ENCODE measurements at places on chromosomes 11 and 22. TPM values are rescaled to one million over a fixed set of nuclear protein-coding genes. Genes with fewer than 3 reads are reported as not detected.

- H3K36me3 ChIP-seq = no peaks in the 10 kb centered on the region
- no peak for DNase-seq
- H3K27ac ChIP-seq = no peak overlapping the region
- no peaks in the 10 kb centered on the region for H3K27me3 ChIP-seq
- peaks cover 3% of the 10 kb centered on the region for H3K4me1 ChIP-seq
- H3K4me3 ChIP-seq = no peak overlapping the region
Observed at GRCh38 chr11:117851106-117851505, 25.4 kb downstream of the FXYD6 start.

DNA sequence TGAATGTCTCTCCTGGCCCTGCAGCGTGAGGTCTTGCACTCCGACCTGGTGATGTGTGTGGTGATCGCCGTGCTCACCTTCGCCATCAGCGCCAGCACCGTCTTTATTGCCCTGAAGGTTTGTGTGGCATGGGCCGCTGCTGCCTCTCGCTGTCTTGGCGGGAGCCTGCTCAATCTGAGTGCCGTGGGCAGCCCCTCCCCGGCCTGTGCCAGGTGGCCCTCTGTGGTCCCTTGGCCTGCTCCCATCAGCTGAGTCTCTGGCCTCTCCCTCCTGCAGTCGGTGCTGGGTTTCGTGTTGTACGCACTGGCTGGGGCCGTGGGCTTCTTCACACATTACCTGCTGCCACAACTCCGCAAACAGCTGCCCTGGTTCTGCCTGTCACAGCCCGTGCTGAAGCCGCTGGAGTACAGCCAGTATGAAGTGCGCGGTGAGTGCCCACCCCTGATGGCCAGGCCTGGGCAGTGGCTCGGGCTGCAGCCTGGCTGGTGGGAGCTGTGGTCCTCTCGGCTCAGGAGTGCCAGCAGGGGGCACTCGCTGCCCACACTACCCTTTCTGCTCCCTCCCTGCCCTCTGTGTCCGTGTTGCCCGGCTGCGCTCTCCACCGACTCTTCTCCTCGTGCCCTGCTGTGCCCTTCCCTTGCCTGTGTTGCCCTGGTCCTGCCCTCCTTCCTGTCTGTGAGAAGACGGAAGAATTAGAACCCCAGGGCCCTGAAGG is 10.2 kb downstream of the PCNX3 start:
- DNase-seq = peak; percentile 70
- no peak overlapping the region for H3K4me3 ChIP-seq
- no peak overlapping the region for H3K27ac ChIP-seq
- peaks cover 37% of the 10 kb centered on the region for H3K36me3 ChIP-seq

- no peak overlapping the region for H3K27ac ChIP-seq
- H3K4me1 ChIP-seq = no peaks in the 10 kb centered on the region
- DNase-seq = no peak
Observed at GRCh38 chr11:64074239-64074638, 38.5 kb downstream of the FLRT1 start.

MPEG1 gene
- polyA plus RNA-seq = not detected

DNA sequence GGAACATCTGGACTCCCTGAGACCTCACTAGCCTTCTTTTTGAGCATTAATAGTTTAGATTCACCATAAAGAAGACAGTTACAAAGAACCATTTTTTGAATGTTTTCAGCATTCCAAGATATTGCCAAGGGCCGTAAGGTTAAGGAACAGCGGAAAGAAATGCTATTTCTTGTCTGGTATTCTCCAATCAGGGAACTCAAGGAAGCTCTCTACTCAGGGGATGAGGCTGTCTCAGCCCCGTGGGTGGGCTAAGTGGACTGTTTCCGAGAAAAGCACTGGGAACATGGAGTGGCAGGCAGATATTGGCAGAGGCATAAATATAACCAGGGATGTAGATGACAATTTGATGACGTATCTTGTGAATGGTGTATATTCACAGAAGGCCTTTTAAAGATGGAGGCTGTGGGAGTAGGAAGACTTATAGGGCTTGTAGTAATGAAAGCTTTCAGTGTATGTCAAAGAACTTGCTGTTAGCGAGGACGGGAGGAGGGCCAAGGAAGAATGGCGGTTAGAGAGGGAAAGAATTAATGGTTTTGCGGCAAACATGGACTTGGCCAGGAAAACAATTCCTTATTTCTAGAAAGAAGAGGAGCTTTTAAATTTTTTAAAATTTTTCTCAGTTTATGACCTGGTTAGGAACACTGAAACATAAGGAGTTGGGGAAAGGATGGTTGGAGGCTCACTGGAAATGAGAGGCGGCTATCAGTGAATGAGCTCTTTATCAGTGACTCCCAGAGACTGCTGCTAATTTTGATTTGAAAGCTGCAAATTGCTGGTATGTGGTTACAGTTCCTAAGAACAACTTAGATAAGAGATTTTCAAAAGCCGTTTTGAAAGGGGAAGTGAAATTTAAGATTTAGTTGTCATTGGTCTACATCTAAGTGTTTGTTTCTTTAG is 64.6 kb downstream of the ST3GAL4 start:
- H3K36me3 ChIP-seq = no peaks in the 10 kb centered on the region
- H3K27me3 ChIP-seq = no peaks in the 10 kb centered on the region
- no peaks in the 10 kb centered on the region for H3K4me1 ChIP-seq

PRR33 gene
- polyA plus RNA-seq = 0.02 TPM

DNA sequence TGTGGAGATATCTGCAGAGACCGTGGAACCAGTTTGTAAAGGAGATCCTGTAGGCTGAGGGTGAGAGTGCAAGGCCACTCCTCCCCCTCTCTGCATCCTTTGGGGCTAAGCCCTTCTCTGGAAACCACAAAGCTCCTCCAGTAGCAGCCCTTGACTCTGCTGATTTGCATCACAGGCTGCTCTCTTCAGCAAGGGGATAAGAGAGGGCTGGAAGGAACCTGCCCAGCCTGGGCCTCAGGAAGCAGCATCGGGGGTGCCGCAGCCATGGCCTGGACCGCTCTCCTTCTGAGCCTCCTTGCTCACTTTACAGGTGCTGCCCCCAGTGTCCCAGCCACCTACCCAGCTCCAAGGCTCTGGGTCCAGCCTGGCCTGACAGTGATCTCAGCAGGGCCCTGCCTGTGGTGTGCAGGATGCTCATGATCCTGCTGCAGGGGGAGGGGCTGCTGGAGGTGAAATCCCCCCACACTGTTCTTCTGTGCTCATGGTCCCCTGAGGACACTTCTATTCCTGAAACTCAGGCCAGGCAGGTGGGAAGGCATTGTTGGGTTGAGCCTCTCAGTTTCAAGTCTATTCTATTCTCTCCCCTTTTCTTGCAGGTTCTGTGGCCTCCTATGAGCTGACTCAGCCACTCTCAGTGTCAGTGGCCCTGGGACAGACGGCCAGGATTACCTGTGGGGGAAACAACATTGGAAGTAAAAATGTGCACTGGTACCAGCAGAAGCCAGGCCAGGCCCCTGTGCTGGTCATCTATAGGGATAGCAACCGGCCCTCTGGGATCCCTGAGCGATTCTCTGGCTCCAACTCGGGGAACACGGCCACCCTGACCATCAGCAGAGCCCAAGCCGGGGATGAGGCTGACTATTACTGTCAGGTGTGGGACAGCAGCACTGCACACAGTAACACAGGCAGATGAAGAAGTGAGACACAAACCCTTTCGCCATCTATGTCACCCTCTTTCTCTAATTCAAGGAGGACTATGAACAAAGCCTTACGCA is 68.5 kb upstream of the IGLL5 start:
- H3K4me3 ChIP-seq = no peak overlapping the region
- H3K27ac ChIP-seq = no peak overlapping the region
- peaks cover 43% of the 10 kb centered on the region for H3K27me3 ChIP-seq
- H3K4me1 ChIP-seq = no peaks in the 10 kb centered on the region

KDM4E gene
- polyA plus RNA-seq = not detected

DNA sequence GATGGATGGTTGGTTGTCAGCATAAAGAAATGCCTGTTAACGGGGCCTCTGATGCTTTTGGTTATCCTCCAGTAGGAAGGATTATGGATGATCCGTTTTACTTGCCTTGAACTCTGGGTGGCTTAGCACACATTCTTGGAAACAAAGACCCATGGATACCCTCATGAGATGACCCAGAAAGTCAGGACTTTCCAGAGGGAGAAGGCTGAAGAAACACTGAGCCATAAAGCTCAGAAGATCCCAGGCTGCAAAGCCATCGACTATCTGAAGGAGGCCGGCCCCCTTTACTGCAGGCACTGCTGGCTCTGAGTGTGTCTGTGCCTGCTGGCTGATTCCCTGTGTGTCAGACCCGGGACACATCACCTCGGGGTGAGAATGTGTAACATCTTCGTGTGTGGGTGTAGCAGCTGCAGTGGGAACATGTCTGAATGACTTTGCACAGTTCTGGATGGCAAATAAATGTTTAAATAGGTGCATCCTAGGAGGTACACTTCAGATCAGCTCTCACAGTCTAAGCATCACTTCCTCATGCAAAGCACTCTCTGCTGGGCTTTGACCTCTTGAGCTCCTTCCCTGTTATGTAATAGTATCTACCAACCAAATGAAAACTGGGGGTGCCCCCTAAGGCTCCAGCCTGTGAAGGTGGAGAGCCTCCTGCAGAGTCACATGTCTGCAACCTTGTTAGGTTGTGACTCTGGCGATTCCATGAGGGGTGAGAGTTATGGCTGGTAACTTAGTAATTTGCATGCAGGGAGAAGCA is 1084.9 kb downstream of the TBC1D22A start:
- no peak for DNase-seq
- no peaks in the 10 kb centered on the region for H3K27me3 ChIP-seq
- no peaks in the 10 kb centered on the region for H3K4me1 ChIP-seq
- H3K36me3 ChIP-seq = no peaks in the 10 kb centered on the region
- H3K4me3 ChIP-seq = no peak overlapping the region

RIMBP3C gene
- 0.20 TPM for polyA plus RNA-seq

GRCh38 chr11:35246745-35247144 is 107.8 kb downstream of the CD44 start:
- no peak overlapping the region for H3K27ac ChIP-seq
- DNase-seq = no peak
- no peaks in the 10 kb centered on the region for H3K4me1 ChIP-seq
- no peaks in the 10 kb centered on the region for H3K36me3 ChIP-seq
- no peak overlapping the region for H3K4me3 ChIP-seq

DNA sequence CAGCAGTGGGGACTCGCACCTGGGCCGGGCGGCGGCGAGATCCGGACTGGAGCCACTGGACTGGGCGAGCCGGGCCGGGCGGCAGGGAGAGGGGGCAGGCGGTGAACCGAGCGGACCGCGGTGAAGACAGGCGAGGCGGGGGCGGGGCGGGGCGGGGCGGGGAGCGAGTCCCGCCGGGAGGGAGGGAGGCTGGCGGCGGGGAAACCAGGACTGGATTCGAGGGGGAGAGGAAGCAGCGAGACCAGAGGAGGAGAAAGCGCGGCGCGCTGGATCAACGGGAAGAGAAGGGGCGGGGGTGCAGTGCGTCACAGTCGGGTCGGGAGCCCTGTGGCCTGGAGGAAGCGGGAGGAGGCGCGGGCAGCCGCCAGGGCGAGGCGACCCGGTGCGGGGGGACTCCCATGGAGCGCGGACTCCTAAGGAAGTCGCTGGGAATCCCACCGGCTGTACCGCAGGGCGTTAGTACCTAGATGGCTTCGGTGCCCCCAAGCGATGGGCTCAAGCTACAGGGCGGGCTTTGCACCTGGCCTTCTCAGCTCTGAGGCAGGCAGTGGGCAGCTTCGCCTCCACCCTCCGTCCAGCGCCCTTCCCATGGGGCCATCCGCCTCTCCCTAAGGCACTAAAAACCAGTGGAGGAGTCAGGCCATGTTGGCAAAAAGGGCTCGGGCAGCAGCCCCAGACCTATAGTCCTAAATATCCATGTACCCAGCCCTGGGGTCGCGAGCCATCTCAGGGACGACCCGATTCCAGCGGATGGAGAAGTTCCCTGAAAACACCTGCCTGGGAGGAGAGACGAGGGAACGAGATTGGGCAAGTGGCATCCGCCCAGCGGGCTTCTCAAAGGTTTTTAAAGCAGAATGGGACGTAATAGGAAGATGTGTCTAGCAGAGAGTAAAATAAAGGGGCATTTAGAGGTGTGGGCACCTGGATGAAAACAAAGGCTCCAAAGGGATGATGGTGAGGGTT is at the start of gene TMEM121B:
Gene TMEM121B, minus strand, starts transcription at position 128 of the 963 bp plus-strand sequence. CDS start 233 bp downstream, outside the sequence.
- H3K27ac ChIP-seq = peak within 1 kb of the TSS; percentile 19
- peak within 1 kb of the TSS; percentile 71 for H3K4me3 ChIP-seq
- DNase-seq = peak; percentile 92
- H3K36me3 ChIP-seq = no peaks in the 10 kb centered on the region
- peaks cover 4% of the 10 kb centered on the region for H3K27me3 ChIP-seq
- H3K4me1 ChIP-seq = peaks cover 12% of the 10 kb centered on the region

TKFC gene
- polyA plus RNA-seq = 84.1 TPM

GRCh38 chr11:128470081-128470480 is 117.3 kb downstream of the ETS1 start:
- no peaks in the 10 kb centered on the region for H3K36me3 ChIP-seq
- H3K27me3 ChIP-seq = no peaks in the 10 kb centered on the region
- peaks cover 2% of the 10 kb centered on the region for H3K4me1 ChIP-seq

KRTAP5-8 gene
- 0.06 TPM for polyA plus RNA-seq

- no peak overlapping the region for H3K27ac ChIP-seq
- 0 out of 2 replicates have a peak, but pooled peaks cover 3% of the 10 kb centered on the region for H3K36me3 ChIP-seq
- no peak for DNase-seq
- no peaks in the 10 kb centered on the region for H3K27me3 ChIP-seq
- no peak overlapping the region for H3K4me3 ChIP-seq
Observed at GRCh38 chr22:33302549-33302948, 244.4 kb upstream of the SYN3 start.

- H3K27ac ChIP-seq = peak overlapping the region; percentile 41
- no peak overlapping the region for H3K4me3 ChIP-seq
- H3K27me3 ChIP-seq = no peaks in the 10 kb centered on the region
- peaks cover under 1% of the 10 kb centered on the region for H3K4me1 ChIP-seq
- no peak for DNase-seq
Observed at GRCh38 chr11:96272529-96273222, 70.3 kb downstream of the MAML2 start.

- H3K4me3 ChIP-seq = no peak overlapping the region
- H3K27me3 ChIP-seq = no peaks in the 10 kb centered on the region
- H3K36me3 ChIP-seq = no peaks in the 10 kb centered on the region
- H3K27ac ChIP-seq = no peak overlapping the region
- no peak for DNase-seq
- H3K4me1 ChIP-seq = no peaks in the 10 kb centered on the region
Observed at GRCh38 chr11:102559839-102560238, 29.3 kb upstream of the MMP7 start.

DNA sequence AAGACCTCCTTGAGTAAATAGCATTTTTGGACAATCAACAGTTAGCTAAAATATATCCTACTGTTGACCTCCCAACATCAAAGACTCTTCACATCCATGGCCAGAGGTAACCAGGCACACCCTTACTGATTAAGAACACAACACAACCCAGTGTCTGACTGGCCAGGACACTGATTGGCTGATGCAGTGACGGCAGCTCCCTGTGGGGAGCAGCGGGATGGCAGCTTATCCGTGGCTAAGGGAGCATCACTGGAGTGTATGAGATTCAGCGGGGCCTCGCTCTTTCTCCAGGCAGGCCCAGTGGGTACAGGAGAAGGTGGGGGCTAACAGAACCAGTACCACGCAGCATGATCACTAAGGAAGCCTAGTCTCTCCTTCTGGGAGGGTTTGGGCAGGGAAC is 10.3 kb upstream of the IL2RB start:
- no peaks in the 10 kb centered on the region for H3K4me1 ChIP-seq
- no peaks in the 10 kb centered on the region for H3K27me3 ChIP-seq
- H3K36me3 ChIP-seq = no peaks in the 10 kb centered on the region

- no peaks in the 10 kb centered on the region for H3K36me3 ChIP-seq
- no peak for DNase-seq
- H3K4me1 ChIP-seq = no peaks in the 10 kb centered on the region
- H3K27me3 ChIP-seq = no peaks in the 10 kb centered on the region
- H3K4me3 ChIP-seq = no peak overlapping the region
Observed at GRCh38 chr22:45925811-45926351, 51.1 kb downstream of the WNT7B start.

PAMR1 gene
- polyA plus RNA-seq = 6.9 TPM
